IPS-NIHi11 (cell line): ENCODE measurements at places on chromosomes 2 and 18.

GRCh38 chr2:113136828-113137775 is 9.7 kb downstream of the IL1RN start:
- peak; percentile 63 for DNase-seq

- DNase-seq: no peak
Measured at GRCh38 chr2:188898261-188898660, 75.9 kb upstream of the COL3A1 start.

DNA sequence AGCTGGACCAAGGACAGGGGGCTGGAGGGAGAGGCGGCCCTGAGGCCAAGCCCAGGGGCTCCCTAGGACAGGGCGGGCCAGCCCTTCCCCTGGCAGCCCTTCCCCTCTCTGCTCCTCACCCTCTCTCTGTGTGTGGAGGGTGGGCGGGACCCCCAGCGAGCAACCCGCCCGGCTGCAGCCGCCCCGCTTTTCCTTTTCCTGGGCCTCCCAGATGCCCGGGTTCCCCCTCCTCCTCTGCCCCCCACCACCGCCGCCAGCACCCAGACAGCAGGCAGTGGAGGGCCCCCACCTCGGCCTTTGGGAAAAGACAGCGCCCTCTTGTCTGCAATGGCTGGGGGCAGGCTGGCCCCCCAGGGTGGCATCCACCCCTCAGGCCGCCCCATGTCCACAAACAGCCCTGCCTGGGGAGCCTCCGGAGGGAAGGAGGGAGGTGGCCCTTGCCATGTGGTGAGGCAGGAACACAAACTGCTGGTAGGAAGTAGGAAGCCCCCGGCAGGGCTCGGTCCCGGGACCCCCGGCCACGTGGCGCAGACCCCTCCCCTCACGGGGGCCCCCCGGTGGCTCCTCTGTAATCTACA is 135.1 kb upstream of the CTDP1 start:
- DNase-seq: no peak

DNA sequence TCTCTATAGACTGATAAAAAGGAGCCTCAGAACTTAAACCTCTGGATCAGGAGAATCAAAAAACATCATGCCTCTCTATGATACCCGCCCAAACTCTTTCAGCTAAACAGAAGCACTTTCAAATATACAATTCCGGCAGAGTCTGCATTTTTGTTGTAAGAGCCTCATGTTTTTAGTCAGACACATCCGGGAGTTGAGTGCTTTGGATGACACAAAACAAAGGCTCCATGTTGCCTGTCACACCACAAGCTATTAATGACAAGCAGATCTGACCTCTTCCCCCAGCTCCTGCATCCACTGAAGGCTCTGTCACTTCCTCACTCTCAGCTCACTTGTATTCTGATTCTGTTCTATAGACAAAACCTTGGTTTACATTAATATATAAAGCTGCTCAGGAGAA is 33.2 kb downstream of the SLC38A11 start:
- DNase-seq: no peak

GRCh38 chr2:102303589-102303988 is 7.8 kb upstream of the IL1RL1 start:
- no peak for DNase-seq

GRCh38 chr2:147096671-147097070 is 748.2 kb upstream of the ACVR2A start:
- no peak for DNase-seq

- DNase-seq: no peak
Measured at GRCh38 chr2:105776560-105776928, 31.8 kb downstream of the NCK2 start.

GRCh38 chr18:77062518-77063003 is 70.0 kb downstream of the MBP start:
- DNase-seq: no peak

GRCh38 chr2:207072571-207072970 is 93.2 kb downstream of the KLF7 start:
- DNase-seq: no peak

DNA sequence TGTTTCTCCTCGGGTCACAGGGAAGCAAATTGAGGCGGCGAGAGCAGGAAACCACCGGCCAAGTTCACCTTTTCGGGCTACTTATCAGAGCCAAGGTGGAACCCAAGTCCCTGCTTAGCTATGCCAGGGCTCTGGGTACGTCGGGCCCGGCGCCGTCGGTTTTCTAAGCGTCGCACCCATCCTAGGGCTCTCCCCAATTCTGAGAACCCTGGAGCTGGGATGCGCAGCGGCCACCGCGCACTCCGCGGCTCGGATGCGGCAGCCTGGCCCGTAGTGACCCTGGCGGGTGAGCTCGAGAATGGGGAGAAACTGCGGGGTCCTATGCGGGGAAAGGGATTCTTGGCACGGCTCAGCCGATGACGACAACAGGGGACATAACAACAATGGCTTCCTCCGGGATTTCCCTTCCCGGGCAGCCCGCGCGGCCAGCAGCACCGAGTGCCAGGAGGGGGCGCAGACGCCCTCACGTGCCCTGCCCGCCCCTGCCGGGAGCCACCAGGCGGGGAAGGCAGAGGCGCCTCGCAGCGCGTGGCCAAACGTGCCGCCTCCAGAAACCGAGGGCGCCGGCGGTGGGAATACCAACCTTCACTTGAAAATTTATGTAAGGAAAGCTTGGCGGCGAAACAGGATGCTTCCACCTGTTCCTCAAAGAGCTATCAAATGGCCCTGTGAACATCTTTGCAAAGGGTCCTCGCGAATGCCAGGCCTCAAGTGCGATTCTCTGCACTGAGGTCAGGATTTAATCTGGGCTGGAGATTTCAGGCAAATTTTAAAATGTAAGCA is 2.1 kb upstream of the SLC30A3 start:
- peak; percentile 96 for DNase-seq

DNA sequence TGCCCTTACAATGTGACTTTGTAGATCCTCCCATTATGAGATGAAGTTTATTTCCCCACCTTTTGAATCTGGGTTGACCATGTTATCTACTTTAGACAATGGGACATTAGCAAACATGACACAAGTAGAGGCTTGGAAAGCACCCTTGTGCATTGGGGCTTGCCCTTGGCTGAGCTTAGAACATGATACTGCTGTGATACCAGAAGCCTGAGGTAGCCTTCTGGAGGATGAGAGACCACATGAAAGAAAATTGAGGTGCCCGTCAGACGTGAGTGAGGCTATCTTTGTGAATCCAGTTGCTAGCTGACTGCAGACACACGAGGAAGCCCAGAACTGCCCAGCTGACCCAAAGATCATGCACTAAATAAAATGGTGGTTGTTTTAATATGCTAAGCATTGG is 341.2 kb downstream of the CYP26B1 start:
- no peak for DNase-seq

- no peak for DNase-seq
Measured at GRCh38 chr2:241275504-241275903, 40.0 kb downstream of the HDLBP start.

- no peak for DNase-seq
Measured at GRCh38 chr2:112832841-112833638, 3.5 kb downstream of the IL1B start.

GRCh38 chr2:223784221-223784772 is 53.1 kb downstream of the AP1S3 start:
- DNase-seq: peak; percentile 14

DNA sequence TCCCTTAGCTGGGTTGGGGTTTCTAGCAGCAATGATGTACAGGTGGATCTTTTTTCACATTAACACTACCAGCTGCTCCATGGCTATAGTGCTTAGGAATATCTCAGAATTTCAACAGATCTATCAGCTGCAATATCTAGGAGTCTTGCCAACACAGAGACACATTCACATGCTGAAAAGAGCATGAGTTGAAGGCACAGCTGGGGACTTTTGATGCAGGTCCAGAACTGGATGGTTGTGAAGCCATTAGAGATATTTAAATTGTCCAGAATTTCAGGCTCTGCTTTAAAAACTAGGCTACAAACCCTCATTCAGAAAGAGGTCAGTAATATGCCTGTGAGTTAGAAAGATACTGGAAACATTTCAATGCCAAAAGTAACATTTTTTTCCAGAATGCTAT is 122.2 kb upstream of the CCDC195 start:
- no peak for DNase-seq

- no peak for DNase-seq
Measured at GRCh38 chr2:224561234-224562005, 23.7 kb downstream of the CUL3 start.

GRCh38 chr2:9410108-9410507 is 13.2 kb downstream of the ITGB1BP1 start:
- no peak for DNase-seq

- no peak for DNase-seq
Measured at GRCh38 chr2:159144776-159145614, 141.5 kb downstream of the WDSUB1 start.

GRCh38 chr2:179605341-179605740 is 256.1 kb downstream of the ZNF385B start:
- DNase-seq: no peak

DNA sequence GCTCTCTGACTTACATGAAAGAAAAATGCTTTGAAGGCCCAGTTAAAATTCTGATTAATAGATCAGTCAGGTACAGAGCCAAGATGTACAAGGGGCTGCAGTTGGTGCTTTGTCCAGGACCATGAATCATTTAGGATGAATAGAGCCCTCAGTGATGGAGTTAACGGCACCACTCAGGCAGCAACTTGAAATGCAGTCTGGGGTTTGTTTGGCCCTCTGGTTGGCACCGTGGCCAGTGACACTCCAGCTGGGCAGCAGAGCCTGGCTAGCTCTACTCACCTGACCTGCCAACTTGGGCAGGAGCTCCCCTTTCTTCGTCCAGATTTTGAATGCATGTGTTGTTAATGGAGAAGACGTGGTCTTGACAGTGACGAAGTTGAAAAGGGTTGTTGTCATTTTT is 493.0 kb upstream of the ACVR2A start:
- no peak for DNase-seq

- DNase-seq: no peak
Measured at GRCh38 chr2:29066271-29066860, 8.0 kb downstream of the PCARE start.

GRCh38 chr18:58128381-58129374 is 84.7 kb downstream of the NEDD4L start:
- no peak for DNase-seq

GRCh38 chr2:144516981-144517865 is 2.7 kb downstream of the ZEB2 start:
- DNase-seq: peak; percentile 31

- no peak for DNase-seq
Measured at GRCh38 chr2:164761737-164762460, 79.7 kb downstream of the COBLL1 start.

GRCh38 chr2:134155134-134155533 is 98.7 kb upstream of the MGAT5 start:
- DNase-seq: no peak

DNA sequence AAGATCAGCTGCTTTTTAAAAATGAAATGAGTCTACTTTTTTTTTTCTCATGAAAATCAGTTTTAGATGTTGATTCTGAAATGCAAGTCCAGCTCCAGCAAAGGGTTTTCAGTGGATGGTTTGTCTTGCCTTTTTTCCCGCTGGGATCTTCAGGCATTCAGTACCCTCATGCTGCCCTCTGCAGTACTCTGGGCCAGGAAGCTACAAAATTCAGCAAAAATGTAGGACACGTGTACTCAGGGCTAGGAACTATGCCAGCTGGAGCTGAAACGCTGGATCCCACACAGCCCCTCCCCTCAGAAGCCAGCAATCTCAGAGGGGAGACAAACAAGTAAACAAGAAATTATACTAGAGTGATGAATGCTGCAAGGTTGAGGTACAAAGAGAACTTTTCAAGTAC is 97.3 kb downstream of the MMADHC start:
- no peak for DNase-seq

DNA sequence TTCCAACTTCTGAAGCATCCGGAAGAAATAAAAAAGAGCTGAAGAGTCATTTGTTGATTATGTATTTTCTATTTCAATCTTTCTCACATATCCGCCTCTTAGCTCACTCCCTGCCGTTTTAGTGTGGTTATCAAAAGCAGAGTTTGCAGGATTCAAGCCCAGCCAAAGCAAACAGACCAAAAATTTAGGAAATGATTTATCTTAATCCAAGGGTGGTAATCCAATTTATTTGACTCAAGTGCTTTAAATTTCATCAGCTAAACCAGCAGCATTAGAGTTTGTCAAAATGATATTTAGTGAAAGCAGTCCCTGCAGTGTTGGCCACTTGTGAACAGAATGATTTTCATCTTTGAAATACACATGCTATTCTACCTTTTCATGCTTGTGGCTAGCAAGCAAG is 129.3 kb upstream of the CCDC68 start:
- DNase-seq: no peak

DNA sequence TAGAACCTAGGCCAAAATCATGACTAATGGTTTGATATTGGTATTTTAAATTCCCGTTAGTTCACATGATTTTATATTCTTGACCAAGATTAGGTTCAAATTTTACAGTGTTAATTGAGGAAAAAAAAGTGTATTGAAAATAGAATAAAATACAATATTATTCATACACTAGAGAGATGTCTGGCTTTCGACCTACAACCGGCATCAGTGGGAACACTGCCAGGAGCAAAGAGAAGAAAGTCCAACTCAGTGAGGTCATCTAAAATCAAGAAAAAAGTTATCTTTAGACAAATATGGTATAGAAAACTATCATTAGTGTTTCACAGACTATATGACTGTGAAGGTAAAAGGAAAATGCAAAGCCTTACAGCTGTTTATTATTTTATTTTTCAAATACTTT is 81.5 kb downstream of the PIGN start:
- no peak for DNase-seq

DNA sequence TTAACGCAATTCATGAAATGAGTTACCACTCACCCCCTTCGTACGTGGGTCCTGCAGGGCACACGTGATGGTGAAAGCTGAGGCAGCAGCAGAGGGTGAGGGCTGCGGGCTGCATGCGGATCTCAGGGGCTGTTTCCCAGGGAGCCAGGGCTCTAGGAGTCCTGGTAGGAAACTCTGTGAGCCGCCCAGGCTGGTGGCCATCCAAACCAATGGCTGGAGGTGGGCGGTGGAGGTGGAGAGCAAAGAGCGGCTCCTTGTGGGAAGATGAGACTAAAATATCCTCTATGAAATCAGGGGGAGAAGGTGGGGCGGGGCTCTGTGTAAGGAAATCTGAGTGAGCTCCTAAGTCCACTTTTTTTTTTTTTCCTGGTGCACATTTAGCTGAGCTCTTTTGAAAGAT is 120.1 kb upstream of the SLC1A4 start:
- DNase-seq: no peak

DNA sequence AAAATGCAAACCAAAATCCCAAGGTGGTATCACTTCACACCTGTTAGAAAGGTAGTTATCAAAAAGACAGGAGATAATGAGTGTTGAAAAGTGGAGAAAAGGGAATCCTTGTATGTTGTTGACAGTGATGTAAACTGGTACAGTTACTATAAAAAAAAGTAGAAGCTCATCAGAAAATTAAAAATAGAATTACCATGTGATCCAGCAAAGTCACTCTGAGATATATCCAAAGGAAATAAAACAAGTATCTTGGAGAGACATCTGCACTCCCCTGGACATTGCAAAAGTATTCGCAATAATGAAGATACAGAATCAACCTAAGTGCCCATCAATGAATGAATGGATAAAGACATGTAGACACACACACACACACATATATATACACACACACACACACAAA is 208.3 kb upstream of the PIEZO2 start:
- DNase-seq: no peak

GRCh38 chr2:70988151-70988550 is 6.5 kb downstream of the TEX261 start:
- DNase-seq: no peak

GRCh38 chr2:3839476-3839875 is 136.1 kb downstream of the DCDC2C start:
- DNase-seq: no peak

- no peak for DNase-seq
Measured at GRCh38 chr18:49026501-49027373, 76.0 kb upstream of the SMAD7 start.
